ENCODE measurements at places on chromosomes 7 and 10.
A peak's percentile ranks its signal among the peaks of the same experiment; 100 is the strongest.

DNA sequence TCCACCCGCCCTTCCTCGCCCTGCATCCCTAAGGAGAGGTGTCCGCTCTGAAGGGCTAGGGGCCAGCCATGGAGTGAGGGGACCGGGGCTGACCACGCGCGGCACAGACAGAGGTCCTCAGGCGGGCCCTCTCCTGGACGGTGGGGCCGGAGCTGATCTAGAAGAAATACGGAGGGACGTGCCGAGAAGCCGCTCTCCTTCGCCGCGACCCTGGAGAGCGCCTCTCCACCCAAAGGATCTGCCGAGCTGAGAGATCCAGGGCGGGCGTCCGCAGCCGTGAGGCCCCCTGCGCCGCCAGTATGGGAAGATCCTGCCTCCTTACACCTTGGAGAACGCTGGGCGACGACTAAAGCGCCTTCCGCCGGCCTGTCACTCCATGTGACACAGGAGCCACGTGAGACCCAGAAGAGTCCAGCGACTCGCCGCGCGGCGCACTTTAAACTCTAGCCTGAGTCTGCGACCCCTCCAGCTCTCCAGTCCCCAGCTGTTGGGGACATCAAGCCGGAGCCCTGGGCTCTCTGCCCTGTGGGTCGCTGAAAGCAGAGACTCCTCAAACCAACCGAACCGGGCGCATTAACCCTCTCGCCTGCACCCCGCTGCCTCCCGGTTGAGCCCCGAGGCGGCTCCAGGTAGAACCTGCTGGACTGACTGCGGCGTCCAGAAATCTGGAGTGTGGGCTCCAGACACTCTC is 1.5 kb upstream of the SFMBT2 start:
- DNase-seq, result no peak

DNA sequence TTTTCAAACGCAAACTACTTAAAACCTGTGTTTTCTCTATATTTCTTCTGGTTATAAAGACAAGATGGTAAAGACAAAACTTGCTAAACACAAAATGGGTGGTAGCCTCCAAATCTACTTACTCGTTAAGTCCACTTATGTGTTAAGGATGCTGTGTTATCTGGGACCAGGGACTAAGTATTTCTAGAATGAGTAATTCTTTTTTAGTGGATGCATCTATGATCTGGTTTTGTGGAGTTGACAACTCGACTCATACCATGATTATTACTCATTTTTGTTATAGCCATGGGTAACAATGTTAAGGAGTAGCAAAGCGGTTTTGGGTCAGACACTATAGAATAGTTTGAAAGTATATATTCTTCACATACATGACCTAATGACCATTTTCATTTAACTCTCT is 239.5 kb upstream of the FOXP2 start:
- DNase-seq, result no peak

DNA sequence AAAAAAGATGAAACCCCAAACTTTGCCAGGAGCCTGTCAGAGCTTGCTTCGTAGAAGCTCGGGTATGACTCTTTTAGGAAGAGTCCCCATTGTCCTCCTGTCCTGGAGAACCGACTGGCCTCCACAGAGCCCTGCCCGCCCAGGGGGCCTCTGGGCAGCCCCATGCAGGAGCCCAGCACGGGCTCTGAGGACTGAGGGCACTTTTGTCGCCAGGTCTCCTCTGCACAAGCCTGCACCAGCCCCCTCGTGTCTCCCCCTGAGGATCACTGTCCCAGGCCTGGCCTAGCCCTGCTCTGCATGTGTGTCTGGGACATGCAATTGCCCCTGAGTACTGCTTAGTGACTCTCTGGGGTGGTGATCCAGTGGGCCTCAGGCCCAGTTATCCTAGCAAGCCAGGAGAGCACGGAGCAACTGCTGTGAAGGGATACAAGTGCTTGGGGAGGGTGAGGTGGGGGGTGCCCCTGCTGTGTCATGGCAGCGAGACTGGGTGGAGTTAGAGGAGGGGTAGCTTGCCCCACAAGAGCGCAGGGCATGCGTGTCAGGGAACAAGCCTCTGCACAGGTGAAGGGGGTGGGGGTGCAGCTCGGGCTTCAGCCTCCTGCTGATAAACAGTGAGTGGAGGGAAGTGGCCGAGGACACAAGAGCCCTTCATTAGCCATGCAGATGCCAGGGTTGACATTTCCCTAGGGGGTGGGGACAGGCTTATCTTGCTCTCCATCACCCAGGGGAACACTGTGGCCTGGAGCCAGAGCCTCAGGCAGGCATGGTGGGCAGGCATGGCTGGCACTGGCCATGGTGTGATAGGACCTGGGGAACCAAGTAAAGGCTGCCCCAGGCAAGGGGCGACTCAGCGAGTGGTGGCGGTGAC is 143.4 kb downstream of the C10orf105 start:
- no peak for DNase-seq

- no peak for DNase-seq
These were observed 219.3 kb downstream of the WDR11 start for GRCh38 chr10:121070275-121071070.

- no peak for DNase-seq
These were observed 744 bp upstream of the EBF3 start for GRCh38 chr10:129964611-129965424.

DNA sequence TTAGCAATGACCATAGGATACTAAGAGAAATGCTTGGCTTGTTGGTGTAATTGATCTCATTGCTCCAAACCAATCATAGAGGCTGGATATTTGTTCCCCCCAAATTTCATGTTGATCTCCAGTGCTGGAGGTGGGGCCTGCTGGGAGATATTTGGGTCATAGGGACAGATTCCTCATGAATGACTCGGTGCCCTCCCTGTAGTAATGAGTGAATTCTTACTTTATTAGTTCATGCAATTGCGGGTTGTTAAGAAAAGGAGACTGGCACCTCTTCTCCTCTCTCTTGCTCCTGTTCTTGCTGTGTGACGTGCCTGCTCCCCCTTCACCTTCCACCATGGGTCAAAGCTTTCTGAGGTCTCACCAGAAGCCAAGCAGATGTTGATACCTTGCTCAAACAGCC is 630.1 kb downstream of the CALN1 start:
- no peak for DNase-seq

GRCh38 chr10:110363572-110364411 is 59.1 kb upstream of the SMNDC1 start:
- no peak for DNase-seq

GRCh38 chr10:110680273-110681020 is 36.3 kb downstream of the RBM20 start:
- DNase-seq, result no peak

DNA sequence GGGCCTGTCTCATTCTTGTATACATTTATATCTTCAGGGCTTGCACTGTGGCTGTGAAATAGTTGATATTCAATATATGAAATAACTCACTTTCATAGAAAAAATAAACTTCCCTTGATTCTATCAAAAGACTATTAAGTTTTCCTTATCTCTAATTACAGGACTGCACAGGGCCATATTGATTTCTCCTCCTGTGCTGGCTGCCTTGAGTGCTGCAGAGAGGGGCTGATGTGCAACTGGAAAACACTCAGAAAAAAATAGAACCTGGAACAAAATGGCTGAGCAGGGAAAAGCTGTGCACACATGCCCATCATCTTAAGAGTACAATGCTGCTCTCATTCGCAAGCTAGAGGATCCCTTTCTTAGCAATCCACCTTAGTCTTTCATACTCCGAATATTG is 5.9 kb upstream of the HDAC9 start:
- DNase-seq, result no peak

GRCh38 chr7:120274482-120274881 is 1.5 kb downstream of the KCND2 start:
- DNase-seq, result no peak

- no peak for DNase-seq
These were observed 609.4 kb upstream of the PCDH15 start for GRCh38 chr10:55410415-55410885.

DNA sequence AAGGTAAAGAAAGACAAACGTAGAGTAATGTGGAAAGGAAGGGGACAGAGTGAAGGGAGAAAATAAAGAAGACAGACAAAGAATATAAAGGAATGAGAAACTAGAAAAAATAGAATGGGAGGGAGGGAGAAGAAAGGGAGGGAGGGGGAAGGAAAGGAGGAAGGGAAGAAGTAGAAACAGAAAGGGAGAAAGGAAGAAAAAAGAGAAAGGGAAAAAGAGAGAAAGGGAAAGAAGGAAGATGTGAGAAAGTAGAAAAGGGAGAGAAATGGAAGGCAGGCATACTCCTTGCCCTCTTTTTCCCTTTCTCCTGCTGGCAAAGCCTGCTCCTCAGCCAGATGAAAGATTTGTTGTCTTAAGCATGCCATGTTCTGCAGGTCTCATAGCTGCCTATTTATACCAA is 1137.8 kb upstream of the C7orf33 start:
- DNase-seq, result no peak

- DNase-seq, result no peak
These were observed 265.3 kb upstream of the LRGUK start for GRCh38 chr7:133861876-133862275.

- peak; percentile 39 for DNase-seq
These were observed 163.2 kb downstream of the JAZF1 start for GRCh38 chr7:28017372-28017771.

DNA sequence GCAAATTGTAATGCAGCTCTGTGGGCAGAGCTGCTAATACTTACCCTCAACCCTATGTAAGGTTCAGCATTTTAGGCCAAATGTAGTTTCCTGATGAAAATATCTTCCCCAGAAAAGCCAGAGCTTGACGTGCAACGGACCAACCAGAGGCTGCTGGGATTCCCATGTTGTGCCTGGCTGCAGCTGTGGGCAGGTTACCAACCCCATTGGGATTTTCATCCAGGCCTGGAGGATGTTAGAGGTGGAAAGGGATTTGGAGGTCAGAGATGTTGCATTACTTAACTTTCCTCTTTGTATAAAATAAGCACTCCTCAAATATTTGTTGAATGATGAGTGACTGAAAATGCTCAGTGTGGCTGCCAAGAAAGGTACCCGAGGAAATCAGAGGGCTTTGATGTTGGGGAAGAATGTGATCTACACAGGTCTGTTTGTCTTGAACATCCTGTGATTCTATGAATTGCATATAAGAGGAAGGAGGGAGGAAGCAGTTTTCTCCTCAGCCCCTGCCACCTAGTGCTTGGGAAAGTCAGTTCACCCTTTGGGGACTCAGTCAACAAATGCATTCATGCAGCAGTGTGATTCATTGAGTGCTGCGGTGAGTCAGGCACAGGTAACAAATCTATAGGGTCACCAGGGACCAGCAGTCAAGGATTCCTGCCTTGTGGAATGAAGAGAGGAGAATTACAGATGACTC is 487.2 kb downstream of the RPS24 start:
- DNase-seq, result peak; percentile 51

GRCh38 chr7:39083781-39084180 is 106.1 kb downstream of the POU6F2 start:
- DNase-seq, result no peak

DNA sequence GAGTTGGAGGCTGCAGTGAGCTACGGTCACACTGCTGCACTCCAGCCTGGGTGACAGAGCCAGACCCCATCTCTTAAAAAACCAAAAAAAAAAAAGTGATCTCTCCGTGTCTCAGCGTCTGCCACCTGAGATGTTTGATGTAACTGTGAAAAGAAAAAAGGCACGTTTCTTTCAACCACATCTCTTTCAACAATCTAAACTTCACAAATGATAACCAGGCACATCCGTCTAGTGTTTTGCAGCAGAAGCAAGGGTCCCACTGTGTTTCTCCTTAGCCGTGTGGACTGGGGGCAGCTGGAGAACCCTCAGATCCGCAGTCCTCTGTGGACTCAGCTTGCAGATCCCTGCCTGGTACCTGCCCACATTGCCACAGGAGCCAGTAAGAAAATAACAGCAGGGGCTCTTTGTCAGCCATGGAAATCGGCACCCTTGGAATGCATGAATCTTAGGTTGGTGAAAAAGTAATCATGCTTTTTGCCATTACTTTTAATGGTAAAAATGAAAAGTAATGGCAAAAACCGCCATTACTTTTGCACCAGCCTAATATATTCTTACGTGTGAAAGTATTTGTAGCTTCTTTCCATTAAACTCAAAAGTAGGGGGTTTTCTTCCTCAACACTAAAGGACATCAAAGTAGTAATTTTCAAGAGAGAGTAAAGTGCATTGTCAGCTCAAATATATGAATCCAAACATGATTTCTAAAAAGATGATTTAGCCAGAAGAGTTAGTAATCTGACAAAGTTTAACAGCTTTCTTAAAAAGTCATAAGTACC is 276.5 kb downstream of the CCDC3 start:
- DNase-seq, result no peak

- no peak for DNase-seq
These were observed 211.1 kb upstream of the TCF7L2 start for GRCh38 chr10:112738606-112739591.

- DNase-seq, result no peak
These were observed 6.2 kb downstream of the HHEX start for GRCh38 chr10:92695679-92696605.

GRCh38 chr7:15087771-15088170 is 185.2 kb upstream of the DGKB start:
- DNase-seq, result no peak

GRCh38 chr10:35079763-35080162 is 10.4 kb downstream of the CUL2 start:
- peak; percentile 46 for DNase-seq

GRCh38 chr7:117347962-117348672 is 25.3 kb upstream of the WNT2 start:
- DNase-seq, result no peak

DNA sequence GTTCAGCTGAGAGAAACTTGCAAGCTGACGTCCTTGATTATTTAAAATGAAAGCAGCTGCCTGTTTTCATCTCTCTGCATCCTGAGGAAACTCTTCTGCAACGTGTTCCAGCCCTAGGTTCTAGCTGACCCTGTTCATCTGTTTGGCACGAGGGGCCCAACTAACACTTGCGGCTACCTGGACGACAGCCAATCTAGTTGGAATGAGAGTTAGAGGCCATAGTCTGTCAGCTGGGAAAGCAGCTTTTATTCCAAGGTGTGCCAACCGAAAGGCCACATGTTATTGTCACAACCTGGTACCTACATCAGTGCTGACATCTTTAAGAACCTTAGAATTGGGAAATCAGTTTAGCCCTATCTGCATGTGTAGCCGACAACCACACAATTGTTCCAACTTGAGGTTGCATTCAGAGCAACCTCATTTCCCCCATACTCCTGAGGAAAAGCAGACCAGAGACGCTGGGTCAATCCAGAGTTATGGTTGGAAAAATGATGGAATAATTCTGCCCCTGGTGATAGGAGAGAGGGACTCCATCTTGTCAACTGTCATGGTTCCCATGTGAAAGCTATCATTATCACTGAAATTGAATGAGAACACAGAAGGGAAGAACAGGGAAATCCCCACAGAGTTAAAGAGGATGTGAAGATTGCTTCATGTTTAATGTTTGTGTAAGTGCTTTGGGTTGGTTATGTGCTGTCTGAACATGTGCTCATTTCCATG is 121.6 kb downstream of the EGFR start:
- DNase-seq, result peak; percentile 2

- peak; percentile 78 for DNase-seq
These were observed 75.7 kb upstream of the CCDC71L start for GRCh38 chr7:106736508-106737201.

- no peak for DNase-seq
These were observed 556.9 kb downstream of the DNAJB9 start for GRCh38 chr7:109126404-109127050.

- DNase-seq, result no peak
These were observed 1.4 kb downstream of the ZMIZ1 start for GRCh38 chr10:79070081-79070605.
